ENCODE measurements at places on chromosomes 5 and 9. TPM values are rescaled to one million over a fixed set of nuclear protein-coding genes. Genes with fewer than 3 reads are reported as not detected.

ZNF366 gene
- 1.1 TPM for total RNA-seq

SLCO4C1 gene
- total RNA-seq: not detected

DNA sequence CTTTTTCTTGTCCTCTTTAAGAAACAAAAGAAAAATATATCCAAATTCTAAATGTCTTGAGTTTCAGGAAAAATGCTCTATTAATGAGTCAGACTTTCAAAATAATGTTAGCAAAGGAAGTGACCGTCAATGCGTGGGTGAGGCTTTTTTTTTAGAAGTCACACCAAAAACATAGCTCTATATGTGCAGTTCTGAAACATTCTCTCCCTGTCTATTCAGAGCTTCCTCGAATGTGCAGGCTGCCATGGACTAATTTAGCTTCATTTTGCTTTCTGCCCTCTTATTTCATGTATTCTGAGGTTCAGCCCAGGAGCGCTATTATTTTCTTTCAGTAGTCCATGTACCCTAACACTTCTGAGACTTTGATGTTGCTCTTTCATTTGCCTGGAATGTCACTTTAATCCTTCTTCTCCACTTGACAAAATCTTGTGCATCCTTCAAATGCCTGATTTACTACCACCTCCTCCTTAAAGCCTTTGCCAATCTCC, 72.5 kb upstream of the RASA1 start:
- no peak for ATAC-seq

GRCh38 chr5:56480705-56481427, 247.7 kb upstream of the ANKRD55 start:
- peak; percentile 63 for ATAC-seq

GRCh38 chr5:142481410-142481809, 156.6 kb upstream of the SPRY4 start:
- ATAC-seq: no peak

DNA sequence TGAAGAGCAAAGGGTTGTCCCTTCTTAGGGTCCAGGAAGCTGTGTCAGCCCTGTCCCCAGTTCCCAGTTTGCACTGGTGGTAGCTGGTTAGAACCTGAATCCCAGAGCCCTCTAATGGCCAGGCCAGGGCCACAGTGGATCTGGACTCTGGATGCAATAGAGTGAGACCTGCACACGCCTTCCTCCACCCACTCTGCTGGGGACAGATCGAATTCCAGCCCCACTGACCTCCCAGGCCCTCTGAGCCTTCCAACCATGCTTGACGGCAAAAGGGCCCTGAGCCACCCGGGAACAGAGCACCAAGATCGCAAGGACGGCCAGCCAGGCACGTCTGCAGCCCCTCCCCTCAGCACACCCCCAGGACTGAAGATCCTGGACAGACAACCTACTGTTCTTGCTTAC, 23.7 kb downstream of the NAIF1 start:
- ATAC-seq: no peak

Data from esophagus mucosa (tissue), 1 donor.